ENCODE measurements at places on chromosomes 5 and 9. TPM values are rescaled to one million over a fixed set of nuclear protein-coding genes. Genes with fewer than 3 reads are reported as not detected.

The TPPP gene
- total RNA-seq, result 0.19 TPM

The CCNI2 gene
- total RNA-seq, result 0.06 TPM

The VLDLR gene
- total RNA-seq, result 7.4 TPM

The C9 gene
- 0.57 TPM for total RNA-seq

The PRR16 gene
- total RNA-seq, result not detected

The EPB41L4B gene
- 0.16 TPM for total RNA-seq

The RANBP17 gene
- total RNA-seq, result 5.5 TPM

The MYOT gene
- not detected for total RNA-seq

The IGFBPL1 gene
- 0.25 TPM for total RNA-seq

The CDHR2 gene
- total RNA-seq, result under 0.01 TPM

The ZFP37 gene
- 0.49 TPM for total RNA-seq

The PTGES gene
- total RNA-seq, result 0.32 TPM

The SEMA6A gene
- total RNA-seq, result 6.6 TPM

The IL9 gene
- total RNA-seq, result not detected

The RANBP3L gene
- total RNA-seq, result not detected

The SLC1A1 gene
- total RNA-seq, result 5.1 TPM

The FGFR4 gene
- total RNA-seq, result 3.6 TPM

The ANKRD31 gene
- under 0.01 TPM for total RNA-seq

The RNF180 gene
- total RNA-seq, result 2.3 TPM

The C7 gene
- 0.06 TPM for total RNA-seq

The CDC37L1 gene
- total RNA-seq, result 12.5 TPM

The SH3TC2 gene
- total RNA-seq, result 8.6 TPM

The TMEM215 gene
- not detected for total RNA-seq

The KCNV2 gene
- not detected for total RNA-seq

The OR1J2 gene
- total RNA-seq, result not detected

The SH3GL2 gene
- 0.06 TPM for total RNA-seq

The CBY3 gene
- not detected for total RNA-seq

The CKMT2 gene
- 0.16 TPM for total RNA-seq

The ESM1 gene
- 379 TPM for total RNA-seq

The TAS2R1 gene
- total RNA-seq, result not detected

The ZSWIM6 gene
- 7.3 TPM for total RNA-seq

The LRRC19 gene
- total RNA-seq, result not detected

The DNAI1 gene
- total RNA-seq, result not detected

The CATSPER3 gene
- total RNA-seq, result not detected

The CDH18 gene
- not detected for total RNA-seq

The GARIN3 gene
- not detected for total RNA-seq

The FAM151B gene
- total RNA-seq, result 1.9 TPM

The GPBP1 gene
- 43.7 TPM for total RNA-seq

The PALM2AKAP2 gene
- total RNA-seq, result 0.06 TPM

The SLCO6A1 gene
- not detected for total RNA-seq

The SLC34A1 gene
- total RNA-seq, result not detected
